Mesangial cell (primary cell): ENCODE measurements at places on chromosomes 4 and X. TPM values are rescaled to one million over a fixed set of nuclear protein-coding genes. Genes with fewer than 3 reads are reported as not detected.

The PCDH11X gene
- total RNA-seq: not detected in 2 replicates

The TMSB15C gene
- 2.0 and 2.5 TPM in 2 replicates for total RNA-seq

The ADH1A gene
- not detected in 2 replicates for total RNA-seq

The RNF4 gene
- total RNA-seq: 49.8 and 62.2 TPM in 2 replicates

The ANK2 gene
- 13.9 and 24.0 TPM in 2 replicates for total RNA-seq
